ENCODE measurements at places on chromosomes 12 and 14.
A peak's percentile ranks its signal among the peaks of the same experiment; 100 is the strongest.

DNA sequence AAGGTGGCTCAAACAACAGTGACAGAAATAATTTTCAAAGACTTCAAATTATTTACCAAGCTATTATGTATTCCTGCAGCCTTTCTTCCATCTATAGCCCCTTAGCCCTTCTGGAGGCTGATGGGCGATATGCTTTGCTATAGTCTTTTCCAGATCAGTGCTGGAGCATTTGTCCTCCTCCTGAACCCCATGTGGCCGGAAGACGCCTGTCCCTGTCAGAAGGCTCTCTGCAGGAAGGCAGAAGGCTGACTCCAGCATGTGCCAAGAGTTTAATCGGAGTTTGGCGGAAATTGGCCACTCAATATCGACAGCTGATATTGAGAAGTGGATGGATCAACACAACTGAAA lies 49.3 kb upstream of the MAX start:
- DNase-seq, result no peak

DNA sequence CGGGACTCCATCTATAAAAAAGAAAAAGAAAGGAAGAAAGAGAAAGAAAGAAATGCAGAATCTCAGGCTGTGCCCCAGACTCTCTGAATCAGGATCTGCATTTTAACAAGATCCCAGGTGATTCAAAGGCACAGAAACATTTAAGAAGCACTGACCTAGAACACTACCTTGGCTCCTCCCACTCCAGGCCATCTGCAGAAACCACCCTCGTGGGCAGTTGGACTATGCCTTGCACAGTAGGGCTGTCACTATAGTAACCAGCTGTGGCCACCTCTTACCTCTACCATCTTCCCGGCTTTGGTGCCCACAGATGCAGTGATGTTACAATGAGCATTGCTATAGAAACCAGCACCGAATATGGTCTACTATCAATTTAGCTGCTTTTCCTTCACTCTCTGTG lies 110.9 kb upstream of the PWP1 start:
- no peak for DNase-seq

- no peak for DNase-seq
Measured at GRCh38 chr14:30748343-30748742, 126.0 kb upstream of the COCH start.

GRCh38 chr12:25286837-25287236 lies 36.1 kb upstream of the KRAS start:
- DNase-seq, result peak; percentile 22

GRCh38 chr12:129753586-129753985 lies 150.2 kb downstream of the TMEM132D start:
- DNase-seq, result no peak

DNA sequence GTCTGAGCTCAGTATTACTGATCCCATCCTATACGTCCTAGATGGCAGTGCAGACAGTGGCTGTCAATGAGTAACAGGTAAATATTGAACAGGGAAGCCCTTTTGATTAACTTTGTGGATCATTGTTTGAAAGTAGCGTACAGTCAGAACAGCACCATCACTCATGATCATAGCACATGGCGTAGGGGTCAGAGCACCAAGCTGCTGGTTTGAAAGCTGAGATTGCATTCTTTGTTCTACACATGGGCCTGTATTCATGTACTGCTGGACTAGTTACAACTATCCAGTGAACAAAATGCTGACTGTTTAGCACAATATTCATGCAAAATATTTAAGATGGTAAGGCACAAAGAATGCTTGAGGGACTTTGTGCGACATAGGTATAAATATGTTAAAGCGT lies 131.8 kb downstream of the NPAS3 start:
- no peak for DNase-seq

DNA sequence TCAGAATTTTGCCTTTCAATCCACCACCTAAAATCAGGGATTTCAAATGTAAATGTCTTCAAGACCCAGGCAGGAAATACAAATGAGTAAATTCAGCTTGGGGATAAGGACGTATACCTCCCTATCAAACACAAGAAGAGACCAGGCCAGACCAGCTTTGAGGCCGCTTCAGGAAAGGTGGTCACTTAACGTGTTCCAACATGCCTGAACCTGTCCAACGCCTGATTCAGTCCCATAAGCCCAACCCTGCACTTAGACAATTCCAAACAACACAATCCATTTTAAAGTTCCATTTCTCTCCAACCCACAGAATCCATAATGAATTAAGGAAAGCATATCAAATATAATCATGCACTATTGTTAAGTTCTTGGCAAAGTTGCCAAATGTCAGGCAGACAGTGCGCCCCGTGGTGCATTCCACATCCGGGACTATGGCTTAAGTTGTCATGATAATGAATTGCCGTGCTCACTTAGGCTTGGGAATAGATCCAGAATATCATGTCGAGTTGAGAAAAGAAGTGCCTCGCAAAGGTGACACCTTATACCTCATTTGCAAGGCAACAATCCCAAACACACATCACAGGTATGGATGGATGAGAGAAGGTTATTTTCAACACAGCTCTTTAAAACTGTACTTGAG lies 35.5 kb downstream of the CCDC60 start:
- no peak for DNase-seq

DNA sequence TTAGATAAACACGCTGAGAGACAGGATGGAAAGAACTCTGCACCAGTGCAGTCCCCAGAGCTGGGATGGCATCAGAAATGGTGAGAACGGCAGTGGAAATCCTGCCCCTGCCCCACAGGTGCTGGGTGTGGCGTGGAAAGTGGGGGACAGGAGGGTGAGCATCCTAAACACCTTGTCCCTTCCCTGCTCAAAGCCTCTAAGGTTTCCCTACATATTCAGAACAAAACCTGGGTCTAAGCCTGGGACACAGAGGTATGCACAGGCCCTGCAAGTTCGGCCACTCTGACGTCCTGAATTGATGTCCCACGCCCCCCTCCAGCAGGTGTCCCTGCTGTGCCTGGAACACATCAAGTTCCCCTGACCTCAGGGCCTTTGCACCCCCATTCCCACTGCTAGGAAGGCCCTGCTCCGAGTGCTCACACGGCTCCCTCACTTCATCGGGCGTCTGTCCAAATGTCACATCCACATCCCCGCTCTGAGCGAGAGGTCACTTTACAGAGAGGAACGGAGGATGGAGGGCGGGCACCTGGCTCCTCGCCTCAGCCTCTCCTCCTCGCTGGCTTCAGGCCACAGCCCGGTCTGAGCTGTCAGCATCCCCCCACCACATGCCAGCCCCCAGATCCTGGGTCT lies 38.5 kb upstream of the SFSWAP start:
- no peak for DNase-seq

- no peak for DNase-seq
Measured at GRCh38 chr14:72892879-72893635, 844 bp downstream of the DPF3 start.

GRCh38 chr12:53786411-53786810 lies 34.6 kb upstream of the CISTR start:
- no peak for DNase-seq

- no peak for DNase-seq
Measured at GRCh38 chr12:47742253-47742825, 16.3 kb downstream of the RAPGEF3 start.

DNA sequence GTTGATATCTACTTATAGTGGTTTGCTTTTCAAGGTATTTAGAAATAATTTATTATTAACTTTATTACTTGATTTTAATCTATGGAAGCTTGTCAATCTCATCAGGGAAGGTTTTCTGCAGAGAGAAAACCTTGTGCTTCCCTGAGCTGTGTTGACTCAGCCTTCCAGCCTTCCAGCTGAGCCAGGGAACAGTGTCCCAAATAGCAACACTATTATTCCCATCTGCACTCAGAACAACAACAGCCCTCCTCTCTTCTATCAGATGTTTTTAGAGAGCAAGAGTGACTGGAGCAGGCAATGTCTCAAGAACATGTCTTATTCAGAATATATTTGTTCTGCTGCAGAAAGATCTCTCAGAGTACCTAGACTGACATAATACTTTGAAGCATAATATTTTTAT lies 389.9 kb upstream of the GARIN6 start:
- no peak for DNase-seq

GRCh38 chr12:96456265-96456974 lies 33.0 kb upstream of the CFAP54 start:
- no peak for DNase-seq

DNA sequence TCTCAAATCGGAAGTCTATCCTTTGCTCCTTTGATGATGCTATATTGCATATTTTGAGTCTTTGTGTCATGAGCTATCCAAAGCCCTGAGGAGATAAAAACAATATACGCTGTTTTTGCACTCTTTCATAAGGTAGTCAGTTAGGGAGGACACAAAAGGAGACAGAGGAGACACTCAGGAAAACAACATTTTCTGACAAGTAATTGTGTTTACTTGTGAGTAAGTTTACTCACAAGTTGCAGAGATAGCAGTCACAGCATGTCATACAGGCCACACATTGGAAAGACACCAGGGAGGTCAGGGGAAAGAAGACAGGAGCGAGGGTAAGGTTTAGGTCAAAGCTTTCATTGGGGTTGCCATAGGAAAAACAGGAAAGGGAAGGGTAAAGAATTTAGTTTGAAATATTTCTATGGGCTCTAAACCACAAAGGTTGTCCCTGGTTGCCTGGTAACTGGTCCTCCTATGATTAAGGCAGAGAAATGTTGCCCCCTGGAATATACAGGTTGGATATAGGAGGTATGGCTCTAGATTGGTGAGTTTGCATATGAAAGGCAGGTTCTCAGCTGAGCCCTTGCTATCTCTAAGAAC lies 7.4 kb upstream of the GABARAPL1 start:
- no peak for DNase-seq
